Activated CD4-positive, alpha-beta T cell treated with anti-CD3 and anti-CD28 coated beads, Interleukin-2, amount 10 ng/mL, durations not matched to agents 24 days and 14 days (primary cell): ENCODE measurements at places on chromosomes 4 and X. TPM values are rescaled to one million over a fixed set of nuclear protein-coding genes. Genes with fewer than 3 reads are reported as not detected.

DNA sequence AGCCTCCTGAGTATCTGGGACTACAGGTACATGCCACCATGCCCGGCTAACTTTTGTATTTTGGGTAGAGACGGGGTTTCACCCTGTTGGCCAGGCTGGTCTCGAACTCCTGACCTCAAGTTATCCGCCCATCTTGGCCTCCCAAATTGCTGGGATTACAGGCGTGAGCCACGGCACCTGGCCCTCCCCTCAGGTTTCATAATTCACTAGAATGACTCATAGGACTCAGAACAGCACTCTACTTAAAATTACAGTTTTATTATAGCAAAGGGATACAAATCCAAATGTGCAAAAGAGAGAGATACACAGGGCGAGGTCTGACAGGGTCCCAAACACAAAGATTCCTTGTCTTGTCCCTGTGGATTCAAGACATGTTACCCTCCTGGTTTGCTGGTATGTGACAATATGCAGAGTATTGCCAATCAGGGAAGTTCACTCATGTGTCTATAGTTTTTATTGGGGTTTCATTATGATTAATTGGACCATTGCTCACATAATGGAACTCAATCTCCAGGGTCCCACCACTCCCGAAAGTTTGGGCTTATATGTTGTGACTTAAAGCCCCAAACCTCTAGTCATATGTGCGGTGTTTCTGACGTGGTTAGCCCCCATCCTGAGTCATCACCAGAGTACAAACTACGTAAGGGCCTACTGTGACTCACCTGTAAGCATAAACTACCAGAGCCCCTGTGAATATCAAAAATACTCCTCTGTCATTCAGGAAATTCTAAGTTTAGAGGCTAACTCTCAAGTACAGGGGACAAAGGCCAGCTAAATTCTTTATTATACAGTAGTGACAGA lies 5.2 kb downstream of the YIPF6 start:
- DNase-seq = peak; percentile 75

DNA sequence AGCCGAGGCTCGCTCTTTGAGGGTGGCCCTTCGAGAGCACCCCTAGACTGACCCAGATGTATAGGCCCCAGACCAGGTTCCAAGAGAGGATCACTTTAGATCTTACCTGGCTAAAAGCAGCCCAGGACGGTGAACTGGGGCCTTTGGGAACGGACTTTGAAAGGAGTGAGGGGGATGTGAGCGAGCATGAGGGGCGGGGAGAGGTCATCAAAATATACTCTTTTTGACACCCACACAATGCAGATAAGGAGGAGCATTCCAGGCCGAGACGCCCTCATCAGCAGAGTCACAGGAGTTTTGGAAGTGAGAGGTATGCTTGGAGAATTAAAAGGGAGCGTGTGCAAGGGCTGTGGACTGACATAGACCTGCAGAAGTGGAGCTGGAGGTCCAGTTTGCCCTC lies 528 bp downstream of the NSDHL start:
- no peak for DNase-seq

DNA sequence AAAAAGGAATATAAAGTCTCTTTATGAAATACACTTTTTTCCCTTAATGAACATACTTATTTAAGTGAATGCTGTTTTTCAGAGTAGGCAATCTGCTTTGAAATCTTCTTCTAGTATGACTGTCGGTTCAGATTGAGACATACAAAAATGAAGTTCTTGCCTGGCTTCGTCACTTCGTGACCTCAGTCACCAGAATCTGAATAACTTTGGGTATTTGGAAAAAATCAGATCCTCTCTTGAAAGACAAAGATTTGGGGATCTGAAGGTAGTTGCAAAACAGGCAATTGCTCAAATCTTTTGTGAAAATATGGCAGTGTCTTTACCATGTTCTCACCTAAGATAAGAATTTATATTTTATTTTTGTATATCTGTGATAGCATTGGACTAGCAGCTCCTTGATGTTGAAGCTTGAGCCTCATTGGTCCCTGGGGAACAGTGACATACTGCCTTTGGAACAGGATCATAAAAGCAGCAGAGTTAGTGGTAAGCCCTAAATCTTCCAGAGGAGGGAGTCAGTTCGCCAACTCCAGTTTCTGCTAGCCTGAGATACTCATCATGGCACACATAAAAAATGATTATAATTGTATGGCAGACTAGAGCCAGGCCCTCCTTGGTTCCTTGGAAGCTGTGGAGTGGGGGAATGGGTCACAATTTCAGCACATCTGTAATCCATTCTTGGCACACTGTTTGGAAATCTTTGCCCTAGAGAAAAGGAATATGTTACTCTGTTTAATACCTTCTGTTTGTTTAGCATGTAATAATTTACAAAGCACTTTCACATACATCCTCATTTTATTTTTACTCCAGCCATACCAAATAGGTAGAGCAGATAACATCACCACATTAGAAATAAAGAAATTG lies 5.0 kb downstream of the ARFIP1 start:
- no peak for DNase-seq

DNA sequence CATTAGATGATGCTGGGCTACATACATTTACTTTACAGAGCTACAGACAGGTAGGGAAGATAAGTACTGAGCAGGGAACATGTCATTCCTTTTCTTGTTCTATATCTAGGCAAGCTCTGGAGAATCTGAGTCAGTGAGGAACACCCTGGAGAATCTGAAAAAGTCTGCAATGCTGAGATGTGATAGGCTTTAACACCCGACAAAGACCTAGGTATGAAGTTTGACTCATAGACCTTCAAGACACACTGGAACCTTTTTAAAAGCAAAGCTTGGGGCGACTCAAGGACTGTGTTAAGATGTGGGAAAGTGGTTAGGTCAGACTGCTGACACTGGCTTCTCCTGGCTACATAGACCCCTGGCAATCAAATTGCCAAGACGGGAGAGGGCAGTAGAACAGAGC lies 42.8 kb downstream of the OSTC start:
- no peak for DNase-seq

DNA sequence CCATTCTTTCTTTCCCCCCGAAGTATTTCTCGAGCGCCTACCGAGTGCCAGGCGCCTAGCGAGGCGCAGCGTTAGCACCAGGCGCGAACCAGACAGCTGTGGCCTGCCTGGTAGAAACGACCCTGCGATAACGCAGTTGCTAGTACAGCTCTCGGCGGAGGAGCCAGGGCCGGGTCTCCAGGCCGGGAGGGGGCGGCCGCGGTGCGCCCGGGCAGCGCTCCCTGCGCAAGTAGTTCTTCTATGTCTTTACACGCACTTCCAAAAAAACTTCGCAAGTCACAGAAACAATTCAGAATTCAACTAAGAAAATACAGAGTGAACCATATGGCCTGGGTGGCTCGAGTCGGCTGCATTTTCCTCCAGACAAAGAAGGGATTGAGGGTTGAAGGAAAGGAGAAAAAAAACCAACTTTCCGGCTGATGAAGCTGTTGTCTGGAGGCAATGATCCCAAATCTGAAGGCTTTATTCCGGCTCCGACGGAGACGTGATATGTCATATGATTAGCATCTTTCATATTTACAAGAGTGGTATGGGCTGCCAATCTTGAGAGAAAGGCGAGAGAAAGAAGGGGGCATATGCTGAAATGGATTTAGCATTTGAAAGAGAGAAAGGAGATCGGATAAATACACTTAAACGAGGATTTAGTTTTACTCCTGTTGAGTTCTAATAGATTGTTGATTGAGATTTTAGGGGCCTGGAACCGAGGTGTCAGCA lies 7.2 kb upstream of the NEUROG2 start:
- DNase-seq = peak; percentile 84

DNA sequence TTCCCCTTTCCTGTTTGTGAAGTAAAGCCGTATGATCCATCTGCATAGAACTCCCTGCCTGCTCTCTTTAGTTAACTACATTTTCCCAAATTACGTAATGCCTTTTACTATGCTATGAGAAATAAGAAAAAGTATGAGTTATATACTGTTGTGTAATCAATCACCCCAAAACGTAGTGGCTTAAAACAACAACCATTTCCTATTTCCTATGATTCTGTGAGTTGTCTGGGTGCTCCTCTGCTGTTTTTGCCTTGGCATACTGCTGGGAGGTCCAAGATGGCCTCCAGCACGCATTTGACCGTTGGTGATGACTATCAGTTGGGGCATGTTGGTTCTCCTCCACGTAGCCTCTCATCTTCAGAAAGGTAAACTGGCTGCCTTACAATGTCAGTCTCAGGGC lies 39.8 kb downstream of the BBS12 start:
- no peak for DNase-seq

- DNase-seq = no peak
Measured at GRCh38 chr4:176492646-176493302, 173.0 kb downstream of the SPCS3 start.

Gene UCHL1
- total RNA-seq = 0.26 and 0.35 TPM in 2 replicates

Gene ARMCX5
- total RNA-seq = 8.1 and 8.9 TPM in 2 replicates

- no peak for DNase-seq
Measured at GRCh38 chr4:108535757-108536156, 84.6 kb upstream of the RPL34 start.

GRCh38 chr4:52957220-52957686 lies 95.1 kb downstream of the RASL11B start:
- no peak for DNase-seq

GRCh38 chr4:91058345-91058744 lies 931.2 kb downstream of the CCSER1 start:
- no peak for DNase-seq

Gene GUCY1A1
- not detected in 2 replicates for total RNA-seq

DNA sequence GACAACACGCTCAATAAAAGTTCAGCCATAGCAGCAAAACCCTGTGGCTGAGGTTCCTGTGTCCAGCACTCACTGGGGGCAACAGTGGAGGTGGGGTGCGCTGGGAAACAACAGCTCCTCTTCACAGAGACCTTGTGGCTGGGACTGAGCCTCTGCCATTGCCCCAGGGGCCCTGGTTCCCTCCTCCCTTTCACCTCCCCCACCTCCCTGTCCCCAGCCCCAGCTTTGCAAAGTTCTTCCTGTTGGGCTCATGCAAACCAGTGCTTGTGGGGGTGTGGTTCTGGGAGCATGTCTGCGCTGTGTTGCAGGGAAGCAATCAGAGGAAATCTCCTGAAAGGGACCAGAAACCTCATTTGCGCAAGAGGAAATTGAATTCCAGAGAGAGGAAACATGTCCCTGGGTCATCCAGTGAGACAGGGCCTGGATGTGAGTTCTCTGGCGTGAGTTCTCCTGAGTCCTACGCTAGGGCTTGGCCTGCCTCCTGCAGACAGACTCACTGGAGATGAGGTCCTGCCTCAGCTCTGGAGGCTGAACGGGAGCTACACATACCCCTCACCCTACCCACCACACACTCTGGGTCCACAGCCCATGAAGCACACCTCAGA lies 7.4 kb downstream of the FATE1 start:
- no peak for DNase-seq

- DNase-seq = peak; percentile 68
Measured at GRCh38 chr4:121370729-121371325, 10.0 kb downstream of the QRFPR start.

DNA sequence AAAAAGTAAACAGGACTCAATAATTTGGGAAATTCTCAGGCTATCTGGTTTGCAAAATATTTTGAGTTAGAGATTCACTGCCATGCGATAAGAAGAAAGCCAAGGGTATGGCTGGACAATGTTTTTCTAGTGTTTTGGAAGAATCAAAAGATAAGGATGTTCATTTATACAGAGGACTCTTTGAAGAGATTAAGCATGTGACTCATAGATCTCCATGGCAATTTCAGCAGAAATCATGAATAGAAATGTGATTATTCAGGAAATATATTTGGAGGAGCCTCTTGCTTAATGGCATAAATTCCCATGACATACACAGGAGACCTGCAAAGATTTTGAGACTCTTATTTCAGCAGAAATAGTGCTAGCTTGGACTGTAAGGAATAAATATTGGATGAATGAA lies 16.7 kb upstream of the FRAS1 start:
- DNase-seq = no peak

- no peak for DNase-seq
Measured at GRCh38 chr4:169922632-169923276, 103.4 kb downstream of the MFAP3L start.

DNA sequence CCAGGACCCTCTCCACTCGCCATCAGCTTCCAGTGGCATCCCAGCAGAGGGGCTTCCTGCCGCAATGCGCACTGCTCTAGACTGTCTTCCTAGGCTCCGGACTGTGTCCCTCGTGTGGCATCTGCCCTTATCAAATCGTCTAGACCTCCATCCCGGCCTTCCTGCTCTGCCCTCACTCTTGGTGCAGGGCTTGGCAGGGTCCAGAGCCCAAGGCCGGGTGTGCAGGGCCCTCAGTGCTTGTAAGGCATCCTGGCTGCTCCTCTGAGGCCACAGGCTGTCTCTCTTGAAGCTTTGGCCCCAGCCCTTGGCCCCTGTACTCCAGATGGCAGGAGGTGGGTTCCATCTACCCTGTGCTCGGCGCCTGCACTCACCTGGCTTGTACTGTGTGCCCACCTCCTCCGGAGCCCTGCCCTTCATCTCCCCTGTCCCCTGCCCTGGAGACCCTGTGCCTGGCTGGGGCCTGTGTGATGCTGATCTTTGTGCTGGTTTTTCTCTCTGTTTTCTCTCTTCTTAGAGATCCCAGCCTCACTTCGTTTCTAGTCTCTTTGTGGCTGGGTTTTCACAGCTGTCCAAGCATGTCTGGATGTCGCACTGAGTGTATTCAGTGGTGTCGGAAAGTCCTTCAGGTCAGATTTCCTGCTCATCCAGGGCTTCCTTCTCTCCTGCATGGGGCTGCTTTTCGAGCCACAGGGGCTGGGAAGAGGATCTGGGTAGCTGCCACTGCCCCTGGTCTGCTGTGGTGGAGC lies 3.7 kb upstream of the TREX2 start:
- DNase-seq = no peak

- DNase-seq = no peak
Measured at GRCh38 chr4:90220459-90220858, 93.3 kb downstream of the CCSER1 start.

Gene FAM156B
- total RNA-seq = 20.4 and 20.7 TPM in 2 replicates

DNA sequence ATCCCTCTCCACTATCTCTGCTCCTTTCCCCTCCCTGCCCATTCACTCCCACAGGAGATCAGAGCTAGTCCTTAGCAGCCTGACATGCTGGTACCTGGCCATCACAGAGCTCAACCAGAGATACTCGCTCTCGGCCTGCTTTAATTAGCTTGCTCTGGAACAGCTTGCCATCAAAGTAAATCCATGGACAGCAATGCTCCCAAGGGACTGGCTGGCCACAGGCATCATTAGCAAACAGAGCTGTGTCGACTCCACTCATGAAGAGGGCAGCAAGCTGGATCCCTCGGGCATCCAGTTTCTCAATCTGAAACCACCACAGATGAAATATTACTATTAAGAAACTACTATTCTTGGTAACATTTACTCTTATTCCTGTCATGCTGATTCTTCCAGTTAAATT lies 43.4 kb upstream of the PHF8 start:
- DNase-seq = no peak

- no peak for DNase-seq
Measured at GRCh38 chrX:41445171-41445570, 2.0 kb upstream of the NYX start.
